ENCODE measurements at places on chromosomes 16 and 17.

DNA sequence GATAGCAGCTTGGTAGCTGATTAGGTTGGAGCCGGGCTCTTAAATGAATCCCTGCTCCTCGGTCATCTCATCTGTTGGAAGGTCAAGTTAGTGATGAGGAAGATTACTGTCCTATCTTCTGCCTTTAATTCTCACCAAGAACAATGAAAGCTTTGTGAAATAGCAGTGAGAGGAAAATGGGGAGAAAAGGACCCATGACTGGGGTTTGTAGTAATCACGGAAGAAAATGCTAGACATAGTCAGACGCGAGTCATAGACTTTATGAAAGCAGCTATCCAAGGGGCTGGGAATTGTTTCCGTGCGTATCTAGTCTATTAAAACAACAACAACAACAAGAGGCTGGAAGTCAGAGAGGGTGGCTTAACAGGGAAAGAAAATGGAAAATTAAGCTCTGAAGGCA lies 18.3 kb downstream of the PIK3R5 start:
- DNase-seq: no peak

- DNase-seq: no peak
Observed at GRCh38 chr16:89363621-89364393, 126.6 kb downstream of the ANKRD11 start.

- no peak for DNase-seq
Observed at GRCh38 chr17:61144617-61145564, 254.8 kb upstream of the TBX2 start.

DNA sequence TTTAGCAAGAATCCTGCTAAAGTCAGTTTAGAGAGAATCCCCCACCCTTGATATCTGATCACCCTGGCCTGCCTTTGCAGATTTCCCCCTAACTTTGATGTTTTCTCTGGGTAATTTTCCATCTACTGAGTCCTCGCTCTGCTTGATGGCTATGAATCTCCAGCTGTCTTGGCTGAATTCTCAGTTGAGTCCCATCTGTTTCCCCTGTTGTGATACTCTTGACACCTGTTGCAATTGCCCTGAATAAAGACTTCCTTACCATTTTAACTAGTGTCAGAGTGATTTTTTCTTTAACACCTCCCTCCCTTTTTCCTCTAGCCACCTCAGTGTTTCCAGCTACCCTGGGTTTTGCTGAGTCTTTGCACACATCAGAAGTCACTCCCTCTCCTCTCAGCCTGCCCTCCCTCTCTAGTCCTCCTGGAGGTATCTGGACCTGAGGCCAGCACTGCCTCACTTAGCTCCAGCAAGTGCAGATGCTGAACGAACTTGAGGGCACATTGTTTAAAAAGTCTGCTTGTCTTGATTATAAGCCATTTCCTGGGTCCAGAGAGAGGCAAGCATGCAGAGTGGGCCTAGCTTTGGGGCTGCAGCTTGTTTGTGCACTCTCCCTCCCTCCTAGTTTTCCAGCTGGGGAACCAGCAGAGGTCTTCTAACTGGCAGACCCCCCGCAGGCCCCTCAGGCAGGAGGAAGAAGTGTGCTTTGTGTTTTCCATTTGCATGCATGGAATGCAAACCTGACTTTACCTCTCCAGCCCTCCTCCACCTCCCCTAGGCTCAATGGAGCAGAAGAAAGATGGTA lies 33.2 kb downstream of the SPACA3 start:
- no peak for DNase-seq

DNA sequence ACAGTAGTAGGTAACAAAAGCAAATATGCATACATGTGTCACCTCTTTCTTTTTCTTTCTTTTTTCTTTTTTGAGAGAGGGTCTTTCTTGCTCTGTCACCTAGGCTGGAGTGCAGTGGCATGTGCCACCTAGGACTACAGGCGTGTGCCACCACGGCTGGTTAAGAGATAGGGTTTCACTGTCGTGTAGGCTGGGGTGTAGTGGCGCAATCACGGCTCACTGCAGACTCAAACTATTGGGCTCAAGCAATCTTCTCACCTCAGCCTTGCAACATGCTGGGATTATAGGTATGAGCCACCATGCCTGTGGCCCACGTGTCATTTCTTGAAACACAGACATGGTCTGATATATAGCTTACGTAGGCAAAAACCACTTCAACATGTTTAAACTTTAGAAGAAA lies 397.7 kb upstream of the PMFBP1 start:
- no peak for DNase-seq

GRCh38 chr17:72382971-72383722 lies 262.3 kb downstream of the SOX9 start:
- DNase-seq: no peak

DNA sequence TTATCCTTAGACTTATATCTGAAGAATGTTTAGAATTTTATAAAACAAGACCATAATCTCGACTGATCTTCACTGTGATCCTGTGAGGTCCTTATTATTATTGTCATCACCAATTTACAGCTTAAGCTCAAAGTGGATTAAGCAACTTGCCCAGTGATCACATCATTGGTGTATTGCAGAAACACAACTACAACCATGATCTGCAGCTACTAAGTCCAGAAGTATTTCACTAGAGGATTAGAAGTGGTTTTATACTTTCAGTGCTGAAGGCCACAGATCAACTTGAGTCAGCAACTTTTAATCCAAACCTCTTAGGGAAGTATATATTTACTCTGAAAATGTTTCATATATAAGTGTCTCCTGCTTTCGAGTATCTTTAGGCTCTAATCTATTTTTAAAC lies 624.3 kb upstream of the SOX9 start:
- DNase-seq: no peak

DNA sequence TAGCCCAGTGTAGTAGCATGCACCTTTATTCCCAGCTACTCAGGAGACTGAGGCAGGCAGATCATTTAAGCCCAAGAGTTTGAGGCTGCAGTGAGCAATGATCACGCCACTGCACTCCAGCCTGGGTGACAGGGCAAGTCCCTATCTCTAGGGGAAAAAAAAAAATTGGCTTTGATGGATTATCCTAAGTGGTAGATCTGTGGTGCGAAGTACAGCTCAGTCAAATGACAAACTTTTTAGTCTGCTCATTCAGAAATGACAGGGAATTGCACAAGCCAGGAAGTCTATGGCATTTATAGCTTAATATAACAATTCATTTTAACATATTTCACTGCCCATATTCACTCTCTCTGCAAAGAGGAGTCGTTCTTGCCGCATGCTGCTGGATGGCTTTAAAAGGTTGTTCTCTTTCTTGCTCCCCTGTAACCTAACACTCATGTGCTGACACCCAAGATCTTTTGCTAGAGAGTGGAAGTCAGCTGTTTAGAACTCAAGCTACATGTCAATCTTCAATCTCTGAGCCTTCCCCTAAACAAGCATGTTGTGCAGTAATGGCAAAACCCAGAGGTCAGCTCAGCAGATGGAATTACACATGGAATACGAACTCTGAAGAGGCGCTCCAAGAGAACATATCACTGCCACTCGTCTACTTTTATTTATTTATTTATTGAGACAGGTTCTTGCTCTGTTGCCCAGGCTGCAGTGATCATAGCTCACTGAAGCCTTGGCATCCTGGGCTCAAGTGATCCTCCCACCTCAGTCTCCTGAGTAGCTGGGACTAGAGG lies 32.8 kb downstream of the RNF157 start:
- DNase-seq: no peak

- no peak for DNase-seq
Observed at GRCh38 chr17:72116661-72117521, 3.9 kb upstream of the SOX9 start.

DNA sequence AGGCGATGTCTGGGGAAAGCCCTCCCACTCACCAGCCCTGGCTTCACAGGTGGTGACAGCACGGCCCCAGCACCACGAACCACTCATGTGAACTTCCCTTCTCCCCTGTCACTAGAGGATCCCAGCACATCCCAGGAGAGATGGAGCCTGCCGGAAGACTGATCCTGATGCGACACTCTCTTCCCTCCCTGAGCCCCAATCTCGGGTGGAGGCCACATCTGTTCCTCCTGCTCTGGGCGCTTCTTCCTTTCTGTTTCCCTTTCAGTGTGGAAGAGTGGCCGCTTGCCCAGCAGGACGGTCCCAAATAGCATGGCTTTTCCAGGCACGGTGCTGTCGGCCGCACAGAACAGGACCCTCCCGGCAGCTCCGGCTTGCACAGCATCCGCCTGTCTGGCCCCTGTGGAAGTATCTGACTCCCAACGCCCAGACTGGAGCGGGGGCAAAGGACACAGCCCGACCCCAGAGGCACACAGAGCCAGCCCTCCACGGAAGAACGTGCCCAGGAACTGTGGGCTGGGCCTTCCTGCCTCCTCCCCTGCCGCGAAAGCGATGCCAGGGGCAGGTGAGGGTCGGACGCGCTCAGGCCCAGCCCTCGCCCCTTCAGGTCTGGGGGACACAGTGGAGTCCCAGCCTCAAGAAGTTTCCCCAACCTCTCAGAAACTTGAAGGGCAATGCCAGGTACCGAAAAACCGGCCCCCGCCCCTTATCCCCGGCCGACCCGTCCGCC lies 37.6 kb downstream of the CBFA2T3 start:
- DNase-seq: no peak

DNA sequence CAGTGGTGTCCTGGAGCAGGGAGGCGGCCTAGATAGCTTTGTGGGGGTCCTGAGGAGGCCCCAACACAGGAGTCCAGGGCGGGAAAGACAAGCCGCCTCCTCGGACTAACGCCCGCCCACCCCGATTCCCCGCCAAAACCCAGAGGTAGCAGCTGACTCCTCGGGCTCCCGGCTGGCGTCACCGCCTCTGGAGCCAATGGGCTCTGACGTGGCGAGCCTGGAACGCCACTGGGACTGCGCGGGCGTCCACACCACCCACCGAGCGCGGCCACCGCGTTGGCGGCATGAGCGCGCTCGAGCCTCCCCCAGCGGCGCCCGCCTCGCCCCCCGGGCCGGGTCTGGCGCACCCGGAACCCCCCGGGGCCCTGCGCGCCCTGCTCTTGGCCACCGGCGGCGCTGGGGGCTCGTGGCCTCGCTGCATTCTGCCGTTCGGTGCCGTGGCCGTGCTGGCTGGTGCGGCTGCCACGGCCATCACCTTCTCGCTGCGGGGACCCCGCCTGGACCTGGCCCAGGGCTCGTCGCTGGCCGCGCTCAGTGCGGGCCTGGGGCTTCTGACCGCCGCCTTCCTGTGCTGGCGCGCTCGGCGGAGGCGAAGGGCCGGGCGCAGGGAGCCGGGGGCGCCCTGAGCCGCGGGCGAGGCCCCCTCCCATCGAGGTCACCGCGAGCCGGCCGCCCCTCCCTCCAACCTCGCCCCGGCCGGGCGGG lies 3.4 kb upstream of the NTN3 start:
- no peak for DNase-seq

- no peak for DNase-seq
Observed at GRCh38 chr17:77458202-77459017, 317.6 kb downstream of the SEC14L1 start.

DNA sequence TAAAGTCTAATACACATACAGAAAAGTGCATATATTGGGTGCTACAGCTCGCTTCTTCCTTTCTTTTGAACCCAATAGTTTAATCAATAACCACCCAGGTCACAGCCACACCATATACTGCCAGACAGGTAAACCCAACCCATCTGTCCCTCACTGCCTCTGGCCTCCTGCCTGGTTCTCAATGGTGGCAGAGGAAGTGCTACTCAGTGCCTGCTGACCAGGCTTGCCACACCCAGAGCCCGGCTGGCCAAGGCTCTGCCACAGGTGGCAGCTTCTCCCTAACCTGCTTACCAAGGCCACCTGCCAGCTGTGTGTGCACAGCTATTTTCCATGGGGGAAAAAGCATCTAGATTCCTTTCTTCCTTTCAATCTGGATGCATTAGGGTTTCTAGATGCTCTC lies 584 bp downstream of the PMP22 start:
- no peak for DNase-seq

DNA sequence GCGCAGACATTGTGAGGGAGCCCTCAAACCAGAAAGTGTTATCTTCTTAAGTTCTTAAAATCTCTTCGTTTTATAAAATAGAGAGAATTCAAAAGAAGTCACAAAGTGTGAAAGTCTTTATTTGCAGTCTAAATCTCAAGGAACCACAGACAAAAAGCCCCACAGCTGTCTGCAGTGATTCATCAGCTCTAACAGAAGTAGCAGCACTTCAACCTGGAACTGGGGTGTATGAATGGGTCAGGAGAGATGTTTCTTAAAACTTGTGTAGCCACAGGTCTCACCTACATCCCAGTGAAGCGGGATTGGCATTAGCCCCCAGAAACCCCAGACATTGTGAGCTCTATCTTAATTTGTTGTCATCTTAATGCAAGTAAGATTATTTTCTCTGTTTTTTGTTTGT lies 61.1 kb downstream of the CDYL2 start:
- DNase-seq: no peak

DNA sequence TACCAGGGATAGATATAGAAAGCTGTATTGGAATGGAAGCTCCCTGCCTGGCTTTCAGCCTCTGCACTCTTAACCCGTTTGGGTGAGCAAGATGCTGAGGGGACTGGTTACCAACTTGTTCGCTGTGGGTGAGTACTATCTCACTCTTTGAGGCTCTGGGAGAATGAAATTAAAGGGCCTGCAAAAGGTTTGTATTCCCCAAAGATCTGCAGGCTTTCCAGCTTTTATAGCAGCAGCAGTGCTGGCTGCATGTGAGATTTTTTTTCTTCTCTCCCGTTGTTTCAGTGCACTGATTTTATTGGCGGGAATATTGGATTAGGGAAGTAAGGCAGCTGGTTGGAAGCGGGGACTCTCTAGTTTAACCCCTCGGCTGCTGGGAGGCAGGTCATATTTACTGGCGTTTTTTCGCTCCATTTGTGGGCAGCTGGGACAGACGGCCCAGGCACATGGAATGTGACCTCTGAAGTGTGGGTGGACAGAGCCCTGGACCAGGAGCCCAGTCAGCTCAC lies 30.9 kb downstream of the C17orf75 start:
- DNase-seq: no peak

DNA sequence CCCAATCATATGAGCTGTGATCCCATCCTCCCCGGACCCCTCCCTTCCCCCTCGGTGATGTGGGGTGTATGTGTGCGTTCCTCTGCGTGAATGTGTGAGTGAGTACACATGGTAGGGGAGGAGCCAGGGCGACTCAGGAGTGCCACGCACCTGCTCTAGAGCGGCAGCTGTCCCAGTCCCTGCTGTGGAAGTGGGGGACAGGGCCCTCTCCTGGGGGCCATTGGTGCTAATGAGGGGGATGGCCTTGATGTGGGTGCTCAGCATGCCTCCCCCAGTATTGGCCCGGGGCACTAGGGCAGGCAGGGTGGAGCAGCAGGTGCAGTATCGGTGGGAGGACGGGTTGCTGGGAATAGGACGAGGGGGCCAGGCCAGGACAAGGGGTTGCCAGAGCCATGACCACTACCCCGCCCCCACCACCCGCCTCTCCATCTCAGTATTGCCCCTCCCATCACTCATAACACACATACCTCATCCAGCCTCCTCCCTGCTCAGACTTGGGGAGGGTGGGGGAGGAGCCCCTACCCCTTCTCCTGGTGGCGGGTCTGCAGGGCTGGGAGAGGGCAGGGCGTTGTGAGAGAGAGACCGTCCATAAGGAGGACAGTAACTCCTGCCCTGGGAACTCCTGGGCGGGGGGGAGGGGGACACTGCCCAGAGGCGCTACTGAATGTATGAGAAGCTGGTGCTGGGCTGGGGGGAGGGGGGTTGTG lies 8.5 kb downstream of the NR1D1 start:
- DNase-seq: no peak
